DMS153 (cell line): ENCODE measurements at places on chromosomes 1 and 21.
A peak's percentile ranks its signal among the peaks of the same experiment; 100 is the strongest.

- DNase-seq = no peak
Observed at GRCh38 chr1:30397576-30397975, 325.8 kb downstream of the MATN1 start.

DNA sequence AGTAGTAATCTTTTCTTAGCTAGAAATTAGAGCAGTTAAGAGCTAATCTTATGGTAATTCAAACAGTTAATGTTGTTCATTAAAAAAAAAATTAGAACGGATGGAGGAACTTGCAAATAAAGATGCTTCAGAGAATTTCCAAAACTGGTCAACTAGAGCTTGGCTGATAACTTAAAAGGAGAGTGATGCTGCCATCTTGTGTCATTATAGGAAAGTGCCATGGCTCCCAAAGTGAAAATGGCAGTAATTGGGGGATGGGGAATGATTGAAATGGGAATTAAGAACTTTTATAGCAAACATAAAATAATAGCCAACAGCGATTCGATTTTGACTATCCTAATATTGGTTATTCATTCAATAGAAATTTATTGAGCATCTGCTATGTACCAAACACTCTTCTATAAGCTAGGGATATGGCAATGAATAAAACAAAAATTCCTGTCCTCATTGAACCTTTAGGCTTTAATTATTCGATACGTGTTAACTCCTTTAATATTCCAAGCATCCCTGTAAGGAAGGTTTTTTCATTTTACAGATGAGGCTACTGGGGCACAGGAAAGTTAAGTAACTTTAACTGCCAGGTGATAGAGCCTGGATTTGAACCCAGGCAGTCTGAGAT lies 5.7 kb upstream of the PLPP3 start:
- peak; percentile 22 for DNase-seq

GRCh38 chr1:9551984-9552383 lies 12.7 kb downstream of the SLC25A33 start:
- no peak for DNase-seq

DNA sequence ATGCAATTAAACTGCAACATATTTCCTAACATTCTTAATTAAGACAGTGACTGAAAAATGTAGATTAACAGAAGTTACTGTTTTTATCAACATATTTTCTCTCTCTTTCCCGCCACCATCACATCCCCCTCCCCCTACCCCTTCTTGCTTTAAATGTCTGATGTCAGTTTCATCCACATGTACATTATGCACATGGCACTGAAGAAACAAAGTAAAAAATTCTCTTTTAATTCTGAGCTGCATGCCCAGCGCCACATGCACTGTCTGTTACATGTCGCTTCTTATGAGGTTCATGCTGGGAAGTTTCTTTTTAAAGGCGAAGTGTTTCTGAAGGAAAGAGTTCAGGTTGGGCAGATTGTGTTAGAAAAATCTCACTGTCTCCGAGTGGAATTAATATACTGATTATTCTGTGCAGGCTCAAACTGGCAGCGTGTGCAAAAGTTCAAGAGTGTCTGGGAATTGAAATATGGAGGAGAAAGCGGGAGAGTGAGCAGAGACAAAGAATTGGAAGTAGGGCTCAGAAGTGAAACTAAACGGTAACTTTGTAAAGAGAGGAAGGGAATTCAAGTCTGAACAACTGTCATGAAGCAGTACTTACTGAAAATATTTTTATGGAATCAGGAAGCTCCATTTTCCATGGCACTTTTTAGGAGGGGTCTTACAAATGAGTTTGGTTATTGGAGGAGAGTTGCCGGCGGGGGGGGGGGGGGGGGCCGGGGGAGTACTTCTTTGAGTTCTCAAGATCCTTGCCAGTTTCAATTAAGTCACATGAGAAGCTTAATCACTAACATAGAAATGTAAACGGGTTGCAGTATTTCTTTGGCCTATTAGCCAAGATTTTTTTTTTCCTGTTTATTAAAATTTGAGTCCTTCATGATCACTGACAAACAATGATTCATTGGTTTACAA lies 217.6 kb downstream of the SDCCAG8 start:
- no peak for DNase-seq

GRCh38 chr1:8386247-8386646 lies 68.3 kb downstream of the SLC45A1 start:
- DNase-seq = no peak

DNA sequence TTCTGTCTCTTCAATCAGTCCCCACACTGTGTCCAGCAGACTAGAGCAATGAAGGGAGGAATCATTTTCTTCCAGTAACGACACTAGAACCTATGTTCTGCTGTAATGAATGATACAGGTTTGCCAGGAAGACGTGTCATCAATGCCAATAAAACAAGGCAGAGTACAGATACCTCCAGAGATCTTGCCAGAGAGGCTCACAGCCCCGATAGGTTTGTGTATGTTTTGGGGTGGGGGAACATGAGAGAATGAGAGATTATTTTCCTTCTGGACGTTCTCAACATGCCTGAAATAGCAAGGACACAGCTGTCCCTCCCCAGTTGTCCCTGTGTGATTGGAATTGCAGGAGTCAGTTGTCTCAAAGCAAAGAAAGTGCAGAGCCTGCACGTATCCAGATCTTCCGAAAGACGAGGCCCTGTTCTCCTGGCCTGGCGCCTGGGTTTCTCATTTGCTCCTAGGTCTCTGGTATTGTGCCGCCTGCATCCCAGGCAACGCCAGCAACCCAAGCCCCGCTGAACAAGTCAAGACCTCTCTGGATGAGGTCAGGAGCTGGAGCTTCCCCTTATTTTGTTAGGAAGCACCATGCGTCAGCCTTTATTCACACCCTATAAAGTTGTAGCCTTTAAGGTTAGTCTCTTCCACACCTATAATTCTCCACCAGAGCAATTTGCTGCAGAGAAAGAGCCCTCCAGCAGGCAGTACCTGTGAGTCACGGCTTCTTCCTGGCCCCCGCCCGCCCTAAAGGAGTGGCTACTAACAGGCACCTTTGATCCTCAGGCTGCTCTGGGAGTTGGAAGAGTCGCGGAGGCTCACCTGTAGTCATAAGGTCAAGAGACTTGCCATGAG lies 130.5 kb downstream of the TOMM20 start:
- no peak for DNase-seq

- peak; percentile 93 for DNase-seq
Observed at GRCh38 chr1:116878804-116879477, 30.8 kb upstream of the PTGFRN start.

GRCh38 chr1:166933633-166934032 lies 41.7 kb downstream of the ILDR2 start:
- no peak for DNase-seq

DNA sequence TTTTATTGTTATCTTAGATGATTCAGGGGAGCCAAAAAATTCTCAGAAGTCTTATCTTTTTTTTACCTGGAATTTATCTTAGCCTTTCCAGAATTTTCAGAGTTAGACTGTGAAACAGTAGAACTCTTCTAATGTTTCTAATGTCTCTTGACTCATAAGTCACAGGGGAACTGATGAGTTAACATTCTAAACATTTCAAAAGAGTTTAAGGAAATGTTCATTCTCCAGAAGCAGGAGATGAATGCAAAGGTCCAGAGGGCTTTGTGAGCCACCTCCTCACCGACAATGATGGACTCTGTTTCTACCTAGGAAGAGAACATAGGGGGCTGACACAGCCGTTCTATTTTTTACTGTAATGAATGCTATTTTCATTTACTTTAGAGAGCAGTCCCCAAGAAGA lies 157.5 kb downstream of the BRINP2 start:
- DNase-seq = no peak

DNA sequence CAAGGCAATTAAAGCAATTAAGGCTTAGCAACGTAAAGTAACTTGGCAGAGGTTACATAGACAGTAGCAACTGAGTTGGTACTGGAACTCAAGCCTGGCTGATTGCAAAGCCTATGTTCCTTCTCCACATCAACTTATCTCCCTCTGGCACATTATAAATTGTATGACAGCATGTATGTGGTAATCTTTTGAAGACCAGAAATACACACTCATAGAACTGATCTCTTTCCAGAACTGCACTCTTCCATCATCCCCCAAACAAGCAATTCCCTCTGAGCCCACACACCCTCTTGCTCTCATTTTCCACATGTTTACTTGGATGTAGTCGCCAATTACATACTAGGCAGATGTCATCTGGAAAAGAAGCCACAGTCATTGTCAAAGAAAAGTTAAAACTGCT lies 502.2 kb downstream of the PLPP3 start:
- no peak for DNase-seq

- DNase-seq = no peak
Observed at GRCh38 chr1:215970406-215970805, 403.3 kb downstream of the KCTD3 start.

- DNase-seq = no peak
Observed at GRCh38 chr1:67792741-67793458, 40.4 kb downstream of the GNG12 start.

DNA sequence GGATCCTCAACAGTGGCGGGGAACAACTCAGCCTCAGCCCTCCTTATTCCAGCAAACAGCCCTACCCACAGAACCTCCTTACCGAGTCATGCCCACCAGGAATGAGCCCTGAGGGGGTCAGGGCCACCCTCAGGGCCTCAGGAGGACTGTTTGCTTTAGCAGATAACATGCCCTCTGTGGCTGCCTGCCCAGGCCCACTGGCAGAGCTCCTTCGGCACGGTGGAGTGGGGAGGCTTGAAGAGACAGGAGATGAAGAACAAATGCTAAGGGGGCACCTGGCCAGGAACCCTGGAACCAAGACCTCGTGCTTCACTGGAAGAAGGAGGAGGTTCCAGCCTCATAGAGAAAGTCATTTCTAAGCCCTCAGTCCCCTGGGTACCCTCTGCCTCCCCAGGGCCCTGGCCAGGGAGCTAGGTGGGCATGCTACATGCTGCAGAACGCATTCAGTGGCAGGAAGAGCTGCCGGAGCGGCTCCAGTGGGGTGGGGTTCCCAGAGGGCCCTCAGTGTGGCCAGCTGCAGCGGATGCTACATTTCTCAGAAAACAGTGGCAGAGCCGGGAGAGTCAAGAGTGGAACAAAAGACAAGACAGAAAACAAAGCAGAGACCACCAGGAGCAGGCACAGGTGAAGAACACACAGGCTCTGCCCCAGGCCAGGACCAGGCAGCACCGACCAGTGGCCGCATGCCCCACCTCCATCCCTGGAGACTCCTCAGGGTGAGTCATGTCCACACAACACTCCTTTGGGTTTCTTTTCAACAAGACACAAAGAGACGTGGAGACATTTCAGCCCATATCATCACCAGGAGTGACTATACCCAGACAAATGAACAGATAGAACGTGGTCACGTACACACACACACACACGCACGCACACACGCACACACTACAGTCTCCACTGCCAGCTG lies 39.8 kb downstream of the RIMS3 start:
- no peak for DNase-seq

DNA sequence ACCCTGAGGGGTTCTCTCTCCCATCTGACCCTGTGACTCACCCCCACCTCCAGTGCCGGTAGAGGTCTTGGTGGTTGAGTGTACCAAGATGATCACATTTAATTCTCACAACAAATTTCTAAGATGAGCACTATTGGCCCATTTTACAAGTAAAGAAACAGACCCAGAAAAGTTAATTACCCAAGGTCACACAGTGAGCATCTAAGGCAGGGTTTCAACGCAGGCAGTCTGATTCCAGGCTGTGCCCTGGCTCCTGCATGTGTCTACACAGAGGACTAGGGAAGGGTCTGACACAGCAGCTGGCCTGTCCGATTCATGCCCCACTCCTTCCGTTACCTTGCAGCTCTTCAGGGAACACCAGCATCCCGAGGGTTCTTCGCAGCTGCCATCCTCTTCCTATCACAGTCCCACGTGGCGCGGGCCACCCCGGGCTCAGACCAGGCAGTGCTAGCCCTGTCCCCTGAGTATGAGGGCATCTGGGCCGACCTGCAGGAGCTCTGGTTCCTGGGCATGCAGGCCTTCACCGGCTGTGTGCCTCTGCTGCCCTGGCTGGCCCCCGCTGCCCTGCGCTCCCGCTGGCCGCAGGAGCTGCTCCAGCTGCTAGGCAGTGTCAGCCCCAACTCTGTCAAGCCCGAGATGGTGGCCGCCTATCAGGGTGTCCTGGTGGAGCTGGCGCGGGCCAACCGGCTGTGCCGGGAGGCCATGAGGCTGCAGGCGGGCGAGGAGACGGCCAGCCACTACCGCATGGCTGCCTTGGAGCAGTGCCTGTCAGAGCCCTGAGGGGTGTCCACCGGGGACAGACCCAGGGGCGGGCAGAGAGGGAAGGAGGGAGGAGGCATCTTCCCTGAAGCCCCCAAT lies 7.5 kb downstream of the NCDN start:
- DNase-seq = no peak

GRCh38 chr1:31383967-31384366 lies 11.1 kb upstream of the FABP3 start:
- DNase-seq = no peak

- peak; percentile 38 for DNase-seq
Observed at GRCh38 chr1:38578271-38578951, 281.2 kb downstream of the RRAGC start.

DNA sequence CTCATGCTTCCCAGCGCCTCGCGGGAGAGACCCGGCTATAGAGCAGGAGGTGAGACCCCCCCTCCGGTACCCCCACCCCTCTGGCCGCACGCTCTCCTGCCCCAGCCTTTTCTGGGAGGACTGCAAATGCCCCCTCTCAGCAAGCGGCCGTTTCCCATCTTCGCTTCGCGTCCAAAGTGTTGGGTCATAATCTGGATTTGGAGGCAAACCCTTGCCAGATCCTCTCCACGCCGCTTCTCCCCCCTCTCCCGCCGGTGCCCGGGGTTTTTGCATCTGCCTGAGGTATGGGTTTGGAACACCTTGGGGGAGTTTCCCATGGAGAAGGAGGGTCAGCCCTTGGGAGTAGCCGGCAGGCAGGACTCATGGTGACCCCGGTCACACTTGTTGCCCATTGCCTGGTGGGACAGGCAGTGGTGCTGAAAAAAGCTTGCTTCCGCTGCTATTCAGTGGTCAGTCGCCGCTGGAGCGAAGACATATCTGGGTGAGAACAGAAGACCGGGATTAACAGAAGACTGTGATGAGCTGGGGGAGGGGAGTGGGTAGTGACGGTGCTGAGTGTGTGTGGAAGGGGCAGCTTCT lies 935 bp downstream of the KCNK2 start:
- DNase-seq = no peak

DNA sequence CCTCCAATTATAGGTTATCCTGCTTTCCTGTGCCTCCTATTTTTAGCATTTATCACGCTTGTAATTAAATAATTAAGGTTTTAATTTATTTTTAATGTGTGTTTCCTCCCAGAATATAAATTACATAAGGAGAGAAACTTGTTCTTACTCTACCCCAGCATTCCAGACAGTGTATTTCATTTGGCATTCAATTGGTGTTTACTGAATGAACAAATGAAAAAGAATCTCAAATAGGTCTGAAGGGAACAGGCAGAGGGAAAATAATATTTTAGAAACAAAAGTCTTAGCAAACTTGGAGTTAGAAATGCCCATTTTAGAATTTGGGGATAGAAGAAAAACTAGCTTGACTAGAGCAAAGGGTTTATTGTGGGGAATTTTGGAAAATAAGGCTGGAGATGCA lies 9.9 kb upstream of the RSRP1 start:
- no peak for DNase-seq
